ENCODE measurements at places on chromosomes 6 and 20. TPM values are rescaled to one million over a fixed set of nuclear protein-coding genes. Genes with fewer than 3 reads are reported as not detected.

The NMBR gene
- not detected for total RNA-seq

- DNase-seq = no peak
Measured at GRCh38 chr6:156840136-156840535, 63.0 kb downstream of the ARID1B start.

DNA sequence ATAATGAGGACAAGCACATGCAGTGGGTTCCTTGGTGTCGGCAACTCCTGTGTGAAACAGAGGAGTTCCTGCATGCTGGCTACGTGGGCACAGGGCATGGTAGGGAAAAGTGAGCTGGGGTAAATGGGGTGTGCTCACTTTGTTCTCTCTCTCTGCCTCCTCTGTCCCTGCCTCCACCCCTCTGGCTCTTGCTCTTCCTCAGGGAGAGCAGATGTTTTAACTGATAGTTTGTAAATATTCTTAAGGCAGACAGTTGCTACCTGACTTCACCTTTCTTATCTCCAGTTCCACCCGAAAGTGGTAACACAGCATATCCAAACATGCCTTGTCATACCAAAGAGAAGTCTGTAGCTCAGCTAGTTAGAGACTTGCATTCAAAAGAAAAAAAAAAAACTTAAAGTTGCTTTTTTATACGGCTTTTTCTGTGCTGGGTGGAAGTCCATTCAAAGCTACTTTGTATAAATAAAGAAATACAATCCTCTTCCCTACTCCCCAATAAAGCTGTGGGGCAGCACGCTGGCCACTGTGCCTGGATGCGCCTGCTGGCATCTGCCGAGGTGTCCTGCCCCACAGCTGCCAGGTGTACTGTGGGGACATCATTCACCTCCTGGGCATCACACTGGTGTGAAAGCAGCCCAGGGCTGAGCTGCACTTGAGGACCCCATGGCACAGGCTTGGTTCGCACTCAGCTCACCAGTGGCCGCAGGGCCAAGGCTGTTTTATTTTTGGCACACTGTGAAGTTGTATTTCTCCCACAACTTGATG lies 93.6 kb downstream of the FOXC1 start:
- DNase-seq = peak; percentile 70

The PRSS35 gene
- total RNA-seq = 1.8 TPM

DNA sequence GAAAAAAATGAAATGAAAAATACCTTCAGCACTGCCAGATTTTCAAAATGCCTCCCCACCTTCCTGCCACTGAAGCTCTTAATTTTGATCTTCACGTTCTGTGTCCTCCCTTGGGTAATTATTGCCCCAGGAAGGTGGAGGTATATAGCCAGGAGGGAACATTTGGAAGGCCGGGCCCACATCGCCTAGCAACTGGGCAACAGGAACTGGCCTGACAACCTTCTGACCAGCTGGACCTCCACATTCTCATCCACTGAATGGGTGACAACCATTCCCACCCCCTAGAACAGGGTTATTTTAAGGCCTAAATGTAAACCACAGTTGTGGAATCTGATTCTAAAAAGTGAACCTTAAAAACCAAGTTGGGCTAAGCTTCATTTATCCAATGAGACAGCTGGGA lies 3.2 kb downstream of the RRBP1 start:
- no peak for DNase-seq

Measured in posterior vena cava (tissue), 2 donors.